ENCODE measurements at places on chromosomes 1 and 21. TPM values are rescaled to one million over a fixed set of nuclear protein-coding genes. Genes with fewer than 3 reads are reported as not detected.

The OR6K3 gene
- not detected for total RNA-seq

The RHD gene
- not detected for total RNA-seq

The TINAGL1 gene
- 22.9 TPM for total RNA-seq

The CD5L gene
- total RNA-seq = not detected

The SPRR1A gene
- not detected for total RNA-seq

The LCE3E gene
- total RNA-seq = not detected

The ITPKB gene
- 1.2 TPM for total RNA-seq

The HIPK1 gene
- total RNA-seq = 12.7 TPM

The BCAR3 gene
- 14.0 TPM for total RNA-seq

The FCGR3A gene
- not detected for total RNA-seq

The RGS13 gene
- total RNA-seq = not detected

The CFHR4 gene
- total RNA-seq = not detected

The OPRD1 gene
- total RNA-seq = not detected

The C4BPB gene
- not detected for total RNA-seq

The CCDC27 gene
- total RNA-seq = not detected

The EPHA10 gene
- total RNA-seq = not detected

The KRTAP6-2 gene
- total RNA-seq = not detected

The RBM8A gene
- 131 TPM for total RNA-seq

The MAD2L2 gene
- 130 TPM for total RNA-seq

The SAMD11 gene
- 3.2 TPM for total RNA-seq

The RNF186 gene
- not detected for total RNA-seq

The PDZK1IP1 gene
- total RNA-seq = not detected

The DNAJC8 gene
- total RNA-seq = 64.9 TPM

The LAPTM5 gene
- total RNA-seq = not detected

The BTBD19 gene
- 2.0 TPM for total RNA-seq

The OR2T35 gene
- total RNA-seq = not detected

The KPRP gene
- total RNA-seq = not detected

The LAMC1 gene
- total RNA-seq = 217 TPM

The CA6 gene
- not detected for total RNA-seq

The SHCBP1L gene
- total RNA-seq = not detected

The AQP10 gene
- total RNA-seq = not detected

The NR0B2 gene
- total RNA-seq = not detected

The GJA5 gene
- total RNA-seq = not detected

The GBP6 gene
- total RNA-seq = not detected

Measured in myometrial cell (primary cell).